NCI-H1105 treated with DMSO at 0.1 percent for 48 hours (cell line): ENCODE measurements at places on chromosomes 2 and 18.

DNA sequence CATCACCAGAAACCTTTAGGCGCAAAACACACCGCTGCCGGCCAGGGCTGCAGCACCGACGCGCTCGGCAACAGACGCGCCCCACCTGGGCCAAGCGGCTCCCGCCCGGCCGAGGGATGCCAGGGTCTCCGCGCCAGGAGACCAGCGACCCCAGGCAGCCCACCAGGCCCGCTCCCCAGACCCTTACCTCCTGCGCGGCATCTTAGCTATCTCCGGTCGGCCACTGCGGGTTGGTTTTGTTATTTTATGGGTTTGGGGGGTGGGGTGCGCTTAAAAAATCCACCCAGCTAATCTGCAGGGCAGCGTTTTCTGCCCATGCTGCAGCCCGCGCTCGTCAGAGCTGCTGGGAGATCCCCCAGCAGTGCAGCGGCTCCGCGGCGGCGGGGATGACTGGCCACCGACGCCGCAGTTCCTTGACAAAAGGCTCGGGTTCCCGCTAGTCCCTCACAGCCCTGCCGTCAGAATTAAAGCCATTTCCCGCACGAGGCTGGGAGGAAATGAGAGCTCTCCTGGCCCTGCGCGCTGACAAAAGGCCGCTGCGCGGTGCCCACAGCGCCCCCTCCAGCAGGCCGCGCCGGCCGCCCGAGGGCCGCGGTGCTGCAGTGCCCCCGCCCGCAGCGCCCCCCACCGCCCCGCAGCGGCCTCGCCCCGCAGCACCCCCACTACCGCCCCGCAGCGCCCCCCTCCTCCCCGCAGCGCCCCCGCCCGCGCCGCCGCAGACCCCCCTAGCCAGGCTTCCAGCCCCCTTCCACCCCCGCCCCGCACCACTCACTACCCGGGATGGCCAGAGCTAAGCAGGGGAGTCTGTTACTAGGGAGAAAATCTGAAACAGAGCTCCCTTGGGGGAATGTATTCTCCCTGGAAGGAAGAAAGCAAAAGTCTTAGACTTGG is at the start of gene ADD2:
TSS of gene ADD2 (minus strand) at position 502 of the 891 bp plus-strand sequence. CDS start 61,792 bp downstream, outside the sequence.
- peak; percentile 44 for DNase-seq

DNA sequence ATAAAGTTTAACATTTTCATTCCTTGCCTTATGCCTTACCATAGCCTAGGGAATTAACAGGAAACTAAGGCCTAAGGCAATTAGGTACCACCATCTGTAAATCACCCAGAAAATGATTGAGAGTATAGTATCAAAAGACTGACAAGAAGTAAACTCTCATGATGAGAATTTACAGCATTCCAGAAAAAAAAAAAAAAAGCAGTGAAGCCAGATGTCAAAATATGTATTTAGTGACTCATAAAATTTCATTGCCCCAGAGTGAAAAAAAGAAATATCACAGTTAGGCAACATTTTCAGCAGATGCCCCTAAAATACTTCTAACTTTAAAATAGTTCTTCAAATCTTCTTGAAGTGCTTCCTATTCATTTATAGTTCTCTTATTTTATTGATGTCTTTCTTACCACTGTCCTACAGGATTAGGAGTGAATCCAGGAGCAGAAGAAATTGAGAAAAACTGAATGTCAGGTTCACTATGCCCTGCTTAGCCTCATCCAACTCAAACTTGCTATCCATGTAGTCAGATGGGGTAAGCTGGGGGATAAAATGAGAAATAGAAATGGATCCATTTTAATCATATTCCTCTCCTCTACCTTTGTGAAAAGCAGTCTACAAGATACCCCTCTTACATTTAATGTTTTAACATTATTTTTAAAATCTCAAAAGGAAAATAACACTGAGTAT is 57.3 kb upstream of the TANK start:
- no peak for DNase-seq

DNA sequence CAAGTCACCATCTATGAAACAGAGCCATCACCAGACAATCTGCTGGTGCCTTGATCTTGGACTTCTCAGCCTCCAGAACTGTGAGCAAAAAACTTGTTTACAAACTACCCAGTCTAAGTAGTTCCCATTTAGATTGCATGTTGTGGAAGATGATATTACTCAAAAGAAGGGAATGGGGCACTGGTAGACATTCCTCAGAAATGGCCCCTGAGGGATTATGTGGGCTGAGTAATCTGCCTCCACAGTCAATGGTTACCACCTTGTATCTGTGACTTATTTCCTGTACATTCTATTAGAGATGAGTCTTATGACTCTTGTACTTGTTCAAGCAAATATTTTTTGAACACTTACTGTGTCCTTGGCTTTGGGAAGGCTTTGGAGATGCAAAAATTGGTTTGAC is 160.4 kb downstream of the NUP35 start:
- no peak for DNase-seq

- DNase-seq, result no peak
These were observed 5.7 kb downstream of the DYSF start for GRCh38 chr2:71459084-71459431.

GRCh38 chr2:70947556-70948184 is 12.0 kb downstream of the ATP6V1B1 start:
- DNase-seq, result no peak

DNA sequence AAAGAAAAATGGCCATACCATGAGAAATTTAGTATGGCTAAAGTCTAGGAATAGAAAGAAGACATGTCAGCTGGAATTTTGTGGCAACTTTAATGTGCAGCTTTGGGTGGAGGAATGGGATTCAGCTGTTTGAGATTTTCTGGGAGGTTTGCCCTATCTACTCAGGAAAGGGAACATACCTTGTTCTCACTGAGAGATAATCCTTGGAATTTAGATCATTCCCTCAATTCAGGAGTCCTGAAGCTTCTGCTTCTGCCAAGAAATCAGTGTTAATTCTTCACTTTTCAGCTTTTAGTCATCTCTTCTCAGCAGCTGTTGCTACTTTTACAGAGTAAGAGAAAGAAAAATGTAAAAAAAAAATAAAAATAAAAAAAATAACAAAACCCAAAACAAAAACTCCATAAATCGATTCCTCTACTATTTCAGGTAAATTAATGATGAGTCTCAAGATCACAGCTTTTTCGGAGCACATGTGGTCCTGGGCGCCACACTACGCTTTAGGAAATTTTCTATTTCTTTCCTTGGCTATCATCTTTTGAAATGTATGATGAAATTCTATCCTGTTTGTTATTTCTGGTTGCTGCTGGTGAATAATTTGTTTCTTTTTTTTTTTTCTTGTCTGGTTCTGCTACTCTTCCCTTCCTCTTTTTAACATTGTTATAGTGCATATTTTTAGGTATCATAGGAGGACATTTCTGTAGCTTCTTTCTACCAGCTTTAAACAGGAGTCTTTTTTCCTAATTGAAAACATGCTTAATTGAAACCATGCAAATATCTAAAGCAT is 18.9 kb upstream of the BAZ2B start:
- no peak for DNase-seq

GRCh38 chr2:162022290-162022945 is 51.6 kb downstream of the DPP4 start:
- DNase-seq, result no peak

GRCh38 chr2:158650646-158651357 is 144.3 kb upstream of the DAPL1 start:
- DNase-seq, result no peak

DNA sequence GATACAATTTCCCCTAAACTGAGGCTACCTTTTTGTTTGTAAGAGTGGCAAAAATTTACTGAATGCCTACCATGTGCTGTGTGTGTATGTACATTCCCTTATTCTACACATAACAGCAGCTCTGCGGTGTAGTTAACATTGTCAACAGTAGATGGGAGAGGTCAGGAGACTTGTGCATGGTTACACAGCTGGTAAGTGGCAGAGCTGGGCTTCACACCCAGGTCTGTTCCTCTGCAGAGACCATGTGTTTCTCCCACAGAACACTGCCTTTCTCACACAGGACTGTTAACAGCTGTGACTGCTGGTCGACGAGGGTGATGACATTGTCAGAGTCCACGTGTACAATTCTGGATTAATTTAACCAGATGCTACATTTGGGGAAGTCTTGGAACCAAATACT is 49.1 kb downstream of the EML6 start:
- DNase-seq, result no peak

DNA sequence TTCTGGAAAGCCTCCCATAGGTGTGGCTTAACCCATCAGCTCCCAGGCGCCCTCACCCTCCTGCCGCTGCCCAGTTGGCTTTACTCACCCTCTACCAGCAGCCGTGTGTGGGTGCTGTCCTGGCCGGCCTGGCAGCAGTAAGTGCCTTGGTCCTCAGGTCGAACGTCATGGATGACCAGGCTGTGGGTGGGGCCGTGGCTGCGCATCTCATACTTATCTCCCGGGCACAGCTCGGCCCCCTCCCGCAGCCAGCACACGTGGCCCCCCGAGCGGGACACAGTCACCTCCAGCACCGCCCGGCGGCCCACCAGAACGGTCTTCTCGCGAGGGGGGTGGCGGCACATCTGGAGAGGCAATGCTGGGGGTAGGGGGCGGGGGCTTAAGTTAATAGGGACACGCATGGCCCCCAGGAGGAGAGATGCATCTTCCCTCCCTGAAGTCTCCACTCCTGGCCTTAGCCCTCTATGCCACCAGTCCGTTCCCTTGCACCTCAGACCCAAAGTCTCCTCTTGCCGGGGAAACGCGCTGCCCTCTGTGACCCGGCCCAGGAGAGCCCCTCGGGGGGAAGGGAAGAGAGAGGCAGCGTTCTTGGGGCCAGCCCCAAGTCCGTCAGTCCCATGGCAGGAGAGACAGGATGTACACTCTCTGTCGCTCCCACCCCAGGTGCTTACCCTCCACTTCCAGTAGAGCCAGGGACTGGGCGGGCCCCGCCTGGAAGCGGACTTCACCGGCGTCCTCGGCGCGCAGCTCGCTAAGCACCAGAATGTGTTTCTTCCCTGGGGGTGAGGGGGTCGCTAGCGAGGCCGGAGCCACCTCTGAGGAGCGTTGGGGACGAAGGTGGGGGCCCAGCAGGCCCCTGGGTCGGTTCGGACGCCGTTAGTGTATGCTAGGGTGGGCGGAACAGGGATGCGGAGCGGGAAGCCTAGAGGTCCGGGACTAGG is 7.9 kb downstream of the TMEM198 start:
- DNase-seq, result peak; percentile 68

DNA sequence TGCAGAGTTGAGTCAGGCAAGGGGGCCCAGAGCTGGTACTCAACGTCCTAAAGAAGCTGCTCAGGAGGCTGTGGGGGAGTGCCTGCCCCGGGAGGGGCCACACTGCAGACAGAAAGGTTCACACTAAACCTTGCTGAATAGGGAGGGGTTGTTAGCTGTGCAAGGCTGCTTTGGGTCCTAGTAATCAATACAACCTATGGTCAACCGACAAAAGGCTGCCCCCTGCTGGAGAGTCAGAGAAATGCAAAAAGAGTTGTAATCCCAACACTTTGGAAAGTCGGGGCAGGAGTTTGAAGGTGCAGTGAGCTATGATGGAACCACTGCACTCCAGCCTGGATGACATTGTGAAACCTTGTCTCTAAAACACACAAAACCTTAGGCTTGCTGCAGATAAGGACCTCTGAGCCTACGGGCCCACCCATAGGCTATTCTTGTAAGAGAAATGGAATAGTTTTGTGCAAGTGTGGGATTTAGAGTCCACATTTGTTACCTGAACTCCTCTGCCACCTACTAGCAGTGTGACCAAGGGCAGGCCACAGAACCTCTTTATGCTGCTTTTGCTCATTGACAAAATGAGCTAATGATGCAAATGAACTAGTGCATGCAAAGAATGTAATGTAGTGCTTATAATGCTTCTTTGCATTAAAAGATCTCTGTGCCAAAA is 81.5 kb downstream of the PRPF40A start:
- DNase-seq, result peak; percentile 26

GRCh38 chr2:171864357-171864985 is 29.6 kb downstream of the SLC25A12 start:
- no peak for DNase-seq

- no peak for DNase-seq
These were observed 40.4 kb downstream of the NAT8 start for GRCh38 chr2:73601780-73602179.

DNA sequence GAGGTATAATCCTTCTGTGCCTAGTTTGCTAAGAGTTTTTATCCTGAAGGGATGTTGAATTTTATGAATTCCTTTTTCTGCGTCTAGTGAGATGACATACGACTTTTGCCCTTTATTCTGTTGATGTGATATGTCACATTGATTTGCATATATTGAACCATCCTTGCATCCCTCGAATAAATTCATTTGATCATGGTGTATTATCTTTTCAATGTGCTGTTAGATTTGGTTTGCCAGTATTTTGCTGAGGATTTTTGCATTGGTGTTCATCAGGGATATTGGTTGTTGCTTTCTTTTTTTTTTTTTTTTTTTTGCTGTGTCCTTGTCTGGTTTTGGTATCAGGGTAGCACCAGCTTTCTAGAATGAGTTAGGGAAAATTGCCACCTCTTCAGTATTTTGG is 9.1 kb downstream of the GCC2 start:
- DNase-seq, result no peak

DNA sequence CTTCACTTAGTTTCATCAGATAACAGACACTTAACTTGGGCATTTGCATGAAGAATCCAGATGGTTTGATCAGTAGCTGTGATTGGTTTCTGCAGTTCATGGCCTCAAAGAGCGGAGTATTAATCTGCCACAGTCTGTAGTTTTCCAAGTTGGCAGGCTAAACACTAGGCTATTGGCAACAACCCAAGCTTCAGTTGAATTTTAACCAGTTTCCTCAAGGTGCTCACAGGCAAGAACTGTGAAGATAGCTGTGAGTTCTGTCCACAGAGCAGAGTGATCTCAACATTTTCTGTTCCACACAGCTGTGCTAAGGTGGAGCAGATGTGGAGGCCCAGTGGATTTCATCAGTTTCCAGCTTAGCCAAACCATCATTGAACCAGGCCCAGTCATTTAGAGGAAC is 469.5 kb upstream of the LINC00305 start:
- no peak for DNase-seq

- DNase-seq, result no peak
These were observed 531.5 kb downstream of the TNS1 start for GRCh38 chr2:217471319-217471718.

DNA sequence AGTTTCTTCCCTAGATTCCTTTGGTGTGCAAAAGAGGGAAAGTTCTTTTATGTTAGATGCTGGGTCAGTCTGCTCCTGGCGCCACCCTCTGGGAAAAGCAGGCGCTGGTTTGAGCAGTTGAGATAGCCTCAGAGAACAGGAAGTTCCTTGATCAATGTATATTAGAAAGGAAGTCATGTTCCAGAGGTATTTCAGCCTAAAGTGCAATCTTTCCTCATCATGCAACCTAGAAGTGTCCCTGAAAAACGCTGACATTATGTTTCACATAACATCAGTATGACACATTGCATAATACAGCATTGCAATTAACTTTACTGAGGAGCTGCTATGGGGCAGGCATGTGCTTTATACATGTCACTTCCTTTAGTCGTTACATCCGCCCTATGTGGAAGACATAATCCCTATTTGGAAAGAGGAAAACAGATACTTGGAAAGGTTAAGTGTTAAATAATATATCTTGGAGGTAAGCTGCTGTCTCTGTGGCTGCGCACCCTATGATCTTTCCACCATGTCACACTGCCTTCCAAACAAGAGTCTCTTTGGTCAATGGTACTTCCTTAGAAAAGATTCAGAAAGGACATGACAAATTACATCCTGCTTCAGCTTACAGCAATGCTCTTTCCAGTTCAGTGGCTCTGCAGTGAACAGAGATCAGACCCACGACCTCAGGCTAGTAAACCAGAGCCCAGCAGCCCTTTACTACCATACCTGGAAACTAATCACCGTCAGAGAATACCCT is 369.7 kb downstream of the RAD51AP2 start:
- no peak for DNase-seq
